ENCODE measurements at places on chromosomes 1 and 21. TPM values are rescaled to one million over a fixed set of nuclear protein-coding genes. Genes with fewer than 3 reads are reported as not detected.
A peak's percentile ranks its signal among the peaks of the same experiment; 100 is the strongest.

CELA2A gene
- 21,046 TPM for total RNA-seq

NBPF8 gene
- 23.1 TPM for total RNA-seq

KRTAP7-1 gene
- not detected for total RNA-seq

FOXO6 gene
- 1.0 TPM for total RNA-seq

DNA sequence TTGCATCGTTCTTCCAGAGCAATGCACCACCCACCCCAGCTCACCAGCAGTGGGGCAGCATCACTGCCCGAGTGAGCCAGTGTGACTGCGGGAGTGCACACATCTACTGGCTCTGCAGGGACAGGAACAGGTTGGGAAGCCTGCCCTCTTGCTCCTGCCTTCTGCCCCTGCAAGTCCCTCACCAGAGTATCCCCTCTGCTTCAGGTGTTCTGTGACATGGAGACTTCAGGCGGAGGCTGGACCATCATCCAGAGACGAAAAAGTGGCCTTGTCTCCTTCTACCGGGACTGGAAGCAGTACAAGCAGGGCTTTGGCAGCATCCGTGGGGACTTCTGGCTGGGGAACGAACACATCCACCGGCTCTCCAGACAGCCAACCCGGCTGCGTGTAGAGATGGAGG, 4.2 kb downstream of the ANGPTL7 start:
- DNase-seq: no peak

DNA sequence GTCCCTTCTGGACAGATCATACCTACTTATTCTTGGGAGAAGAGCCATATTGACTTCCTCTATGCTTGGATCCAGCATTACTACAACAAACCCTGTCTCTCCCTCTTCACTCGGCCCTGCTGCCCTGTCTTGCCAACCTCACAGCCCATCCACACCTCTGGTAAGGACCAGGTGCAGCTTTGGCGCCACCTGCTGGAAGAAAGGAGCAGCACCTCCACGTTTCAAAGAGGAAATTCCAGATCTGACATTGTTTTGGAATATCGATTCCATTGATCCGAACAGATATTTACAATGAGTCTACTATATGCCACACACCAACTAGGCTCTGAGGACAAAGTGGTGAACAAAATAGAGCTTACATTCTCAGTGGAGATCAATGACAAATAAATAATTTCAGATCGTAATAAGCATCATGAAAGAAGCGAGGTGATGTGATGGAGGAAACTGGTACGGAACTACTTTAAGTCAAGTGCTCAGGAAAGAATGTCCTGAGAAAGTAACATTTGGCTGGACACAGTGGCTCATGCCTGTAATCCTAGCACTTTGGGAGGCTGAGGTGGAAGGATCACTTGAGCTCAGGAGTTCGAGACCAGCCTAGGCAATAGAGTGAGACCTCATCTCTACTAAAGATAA, 18.7 kb downstream of the MFSD2A start:
- peak; percentile 85 for DNase-seq

GRCh38 chr1:204702552-204703267, 17.2 kb upstream of the LRRN2 start:
- DNase-seq: no peak

- no peak for DNase-seq
These were observed 3.0 kb downstream of the ZNF436 start for GRCh38 chr1:23366598-23366997.

DNA sequence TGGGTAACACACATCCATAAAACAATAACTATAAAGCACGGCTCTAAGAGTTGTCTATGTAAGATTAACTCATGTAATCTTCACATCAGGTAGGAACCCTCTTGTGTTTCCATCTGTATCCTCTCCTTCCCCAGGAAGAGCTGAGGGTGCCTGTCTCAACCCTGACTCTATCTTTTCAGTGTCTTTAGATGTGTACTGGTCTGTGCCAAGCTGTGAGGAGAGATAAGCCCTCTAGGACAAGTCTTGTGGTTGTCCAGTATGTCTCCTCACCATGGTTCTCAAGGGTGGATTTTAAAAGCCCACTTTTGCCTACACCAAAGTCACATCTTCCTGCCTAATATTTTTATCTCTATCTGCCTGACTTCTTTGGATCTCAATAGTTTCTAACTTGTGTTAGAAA, 300.1 kb downstream of the KCNT2 start:
- no peak for DNase-seq

DNA sequence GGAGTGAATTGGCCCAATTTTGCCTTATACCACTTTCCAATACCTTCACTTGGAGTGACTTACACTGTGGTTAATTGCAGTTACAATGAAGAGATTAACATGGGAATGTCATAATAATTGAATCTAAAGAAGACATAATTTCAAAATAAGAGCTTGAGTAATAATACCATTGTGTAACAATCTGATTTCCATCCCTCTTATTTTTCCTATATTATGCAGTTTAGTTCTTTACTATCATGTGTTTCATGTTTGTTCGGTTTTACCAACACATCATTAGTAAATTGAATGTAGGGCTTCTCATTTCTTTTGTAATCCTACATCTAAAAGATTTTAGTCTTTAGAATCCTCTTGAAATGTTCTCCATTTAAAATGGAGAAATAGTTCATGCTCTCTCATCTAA, 19.2 kb upstream of the XPR1 start:
- DNase-seq: no peak
